Activated T-cell treated with anti-CD3 and anti-CD28 coated beads for 1 hour (primary cell): ENCODE measurements at places on chromosomes 2 and 18.

GRCh38 chr18:23668731-23669130 lies 6.0 kb upstream of the ANKRD29 start:
- DNase-seq, result no peak

DNA sequence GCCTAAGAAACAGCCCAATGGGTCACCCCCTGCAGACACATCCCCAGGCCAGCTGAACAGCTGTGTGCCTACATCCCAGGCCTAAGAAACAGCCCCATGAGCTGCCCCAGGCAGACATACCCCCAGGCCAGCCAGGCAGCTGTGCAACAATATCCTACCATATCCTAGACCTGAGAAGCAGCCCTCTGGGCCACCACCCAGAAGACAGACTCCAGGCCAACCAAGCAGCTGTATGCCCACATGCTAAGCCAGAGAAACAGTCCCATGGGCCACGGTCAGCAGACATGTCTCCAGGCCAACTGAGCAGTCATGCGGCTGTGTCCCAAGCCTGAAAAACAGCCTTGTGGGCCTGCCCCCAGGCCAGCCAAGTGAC lies 205.5 kb downstream of the ATAD2B start:
- DNase-seq, result no peak

DNA sequence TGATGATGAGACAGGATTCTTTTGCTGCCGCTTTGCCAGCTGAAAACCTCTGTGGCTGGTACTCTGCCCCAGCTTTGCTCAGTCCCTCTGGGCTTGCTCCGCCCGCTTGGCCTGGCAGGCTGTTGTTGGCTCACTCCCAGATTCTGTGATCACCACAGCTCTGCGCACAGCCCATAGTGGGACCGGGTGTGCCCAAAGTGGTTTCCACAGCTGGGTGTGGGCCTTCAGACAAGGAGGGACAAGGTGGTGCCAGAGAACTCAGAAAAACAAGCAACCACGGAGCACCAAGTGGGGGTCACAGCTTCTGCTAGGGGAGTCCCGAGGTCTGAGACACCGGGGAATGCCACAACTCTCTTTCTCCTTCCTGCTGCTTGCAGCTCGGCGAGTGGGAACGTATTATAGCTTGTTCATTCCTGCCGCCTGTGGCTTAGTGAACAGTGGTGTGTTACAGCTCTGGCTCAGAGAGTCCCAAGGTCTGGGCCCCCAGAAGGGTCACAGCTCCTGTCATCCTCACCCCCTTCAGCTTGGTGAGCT lies 9.2 kb upstream of the KYNU start:
- peak; percentile 0 for DNase-seq

GRCh38 chr18:7566567-7567473 lies at the start of gene PTPRM:
Gene PTPRM (plus strand): TSS chr18:7567316. CDS start chr18:7567819, 503 bp downstream.
- peak; percentile 2 for DNase-seq

GRCh38 chr18:55301824-55302166 lies 286.2 kb downstream of the TCF4 start:
- no peak for DNase-seq

GRCh38 chr2:186669146-186669545 lies 24.7 kb upstream of the FAM171B start:
- no peak for DNase-seq

DNA sequence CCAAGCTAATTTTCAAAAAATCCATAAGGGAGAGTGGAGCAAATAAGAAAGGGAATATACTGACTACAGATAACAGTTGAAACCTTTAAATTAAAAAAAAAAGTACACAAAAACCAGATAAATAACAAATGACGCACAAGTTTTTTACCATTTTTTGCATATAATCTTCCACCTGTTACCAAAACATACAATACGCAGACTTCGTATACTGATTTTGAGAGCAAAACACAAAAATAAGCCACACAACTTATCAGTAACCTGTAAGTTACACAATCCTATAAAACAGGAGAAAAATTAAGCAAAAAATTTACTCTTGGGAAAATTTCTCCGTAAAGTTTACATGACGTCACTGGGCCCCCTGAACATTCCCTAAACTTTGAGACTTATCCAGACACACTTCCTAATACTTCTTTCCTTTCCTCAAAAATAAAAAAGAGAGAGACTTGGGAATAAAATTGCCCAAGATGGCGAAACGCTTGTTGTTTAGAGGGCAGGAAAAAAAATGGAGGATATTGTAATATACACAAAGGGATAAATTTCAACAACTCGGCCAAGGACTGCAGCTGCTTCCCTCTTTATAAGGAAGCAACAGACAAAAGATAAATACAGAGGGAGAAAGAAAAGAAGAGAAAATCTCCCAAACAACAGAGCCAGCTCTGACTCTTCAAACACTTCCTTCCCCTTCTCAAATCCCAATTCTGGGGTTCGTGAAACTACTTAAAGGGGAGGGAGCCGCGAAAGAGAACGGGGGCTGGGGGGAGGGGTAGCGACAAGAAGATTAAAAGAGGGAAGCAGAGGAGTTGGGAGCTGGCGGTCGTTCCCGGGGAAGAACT lies 1.6 kb downstream of the BAZ2B start:
- DNase-seq, result no peak

DNA sequence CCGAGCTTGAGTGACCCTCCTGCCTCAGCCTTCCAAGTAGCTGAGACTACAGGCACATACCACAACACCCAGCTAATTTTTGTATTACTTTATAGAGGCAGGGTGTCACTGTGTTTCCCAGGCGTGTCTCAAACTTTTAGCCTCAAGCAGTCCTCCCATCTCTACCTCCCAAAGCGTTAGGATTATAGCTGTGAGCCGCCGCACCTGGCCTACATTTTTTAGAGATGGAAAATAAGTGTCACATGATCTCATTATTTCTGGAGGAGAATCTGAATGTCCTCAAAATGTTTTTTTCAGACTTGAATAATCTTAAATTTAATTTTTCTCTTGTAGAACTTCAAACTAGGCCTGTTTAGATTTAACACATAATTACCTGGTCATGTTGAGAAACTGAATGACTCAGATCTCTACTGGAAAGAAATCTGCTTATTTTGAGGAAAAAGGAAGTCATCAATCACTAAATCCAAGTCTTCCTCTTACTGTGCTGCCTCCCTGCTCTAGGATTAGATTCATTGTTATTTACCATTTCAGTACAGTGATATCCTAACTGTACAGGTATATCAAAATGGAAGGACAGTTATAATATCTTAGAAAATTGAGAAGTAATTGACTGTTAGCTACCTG lies 92.4 kb downstream of the COX7A2L start:
- DNase-seq, result no peak

DNA sequence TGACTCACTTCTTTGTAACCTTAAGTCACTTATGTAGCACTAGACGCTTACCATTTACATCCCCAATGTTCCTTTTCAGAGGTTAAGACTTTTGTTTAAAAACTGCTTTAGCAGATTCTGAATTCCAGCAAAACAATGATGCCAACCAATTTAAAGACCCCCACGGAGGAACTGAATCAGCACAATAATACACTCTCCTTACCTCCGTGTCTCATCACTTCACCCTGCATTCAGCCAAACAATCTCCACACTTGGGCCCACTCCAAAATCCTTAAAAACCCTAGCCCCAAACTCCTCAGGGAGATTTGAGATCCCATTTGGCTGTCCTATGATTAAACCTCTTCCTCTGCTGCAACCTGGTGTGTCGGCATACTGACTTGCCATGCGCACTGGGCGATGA lies 153.9 kb downstream of the B3GNT2 start:
- no peak for DNase-seq

DNA sequence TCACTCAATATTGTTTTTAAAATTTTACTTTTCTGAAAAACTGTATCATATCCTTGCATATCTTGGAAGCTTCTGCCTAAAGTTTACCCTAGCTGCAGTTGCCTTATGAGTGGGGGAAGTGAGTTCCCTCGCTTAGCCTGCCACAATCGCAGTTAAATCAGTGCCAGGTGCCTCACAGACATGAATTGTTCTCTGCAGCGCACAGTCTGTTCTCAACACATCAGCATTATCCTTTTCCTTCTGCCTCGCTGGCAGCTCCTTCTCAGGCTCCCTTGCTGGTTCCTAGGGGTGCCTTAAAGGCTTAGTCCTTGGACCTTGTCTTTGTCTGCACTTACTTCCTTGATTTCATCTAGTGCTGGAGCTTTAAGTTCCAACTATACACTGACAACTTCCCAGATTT lies 132.8 kb downstream of the TTC27 start:
- no peak for DNase-seq

- no peak for DNase-seq
Measured at GRCh38 chr2:207807516-207807915, 37.8 kb upstream of the FZD5 start.

DNA sequence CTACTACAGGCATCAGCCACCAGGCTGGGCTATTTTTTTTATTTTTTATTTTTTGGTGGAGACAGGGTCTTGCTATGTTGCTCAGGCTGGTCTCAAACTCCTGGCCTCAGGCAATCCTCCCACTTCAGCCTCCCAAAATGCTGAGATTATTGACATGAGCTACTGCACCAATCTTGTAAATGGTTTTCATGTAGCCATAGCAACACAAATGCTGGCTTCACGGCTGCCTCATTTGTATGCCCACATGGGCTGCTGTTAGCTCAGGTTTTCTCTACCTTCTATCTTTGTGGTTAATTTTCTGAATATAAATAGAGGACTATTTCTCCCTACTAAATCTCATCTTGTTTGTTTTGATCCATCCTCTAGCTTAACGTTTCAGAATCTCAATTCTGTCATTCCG lies 58.2 kb downstream of the PLEKHM3 start:
- no peak for DNase-seq

- no peak for DNase-seq
Measured at GRCh38 chr2:101063352-101064124, 61.4 kb downstream of the RPL31 start.

DNA sequence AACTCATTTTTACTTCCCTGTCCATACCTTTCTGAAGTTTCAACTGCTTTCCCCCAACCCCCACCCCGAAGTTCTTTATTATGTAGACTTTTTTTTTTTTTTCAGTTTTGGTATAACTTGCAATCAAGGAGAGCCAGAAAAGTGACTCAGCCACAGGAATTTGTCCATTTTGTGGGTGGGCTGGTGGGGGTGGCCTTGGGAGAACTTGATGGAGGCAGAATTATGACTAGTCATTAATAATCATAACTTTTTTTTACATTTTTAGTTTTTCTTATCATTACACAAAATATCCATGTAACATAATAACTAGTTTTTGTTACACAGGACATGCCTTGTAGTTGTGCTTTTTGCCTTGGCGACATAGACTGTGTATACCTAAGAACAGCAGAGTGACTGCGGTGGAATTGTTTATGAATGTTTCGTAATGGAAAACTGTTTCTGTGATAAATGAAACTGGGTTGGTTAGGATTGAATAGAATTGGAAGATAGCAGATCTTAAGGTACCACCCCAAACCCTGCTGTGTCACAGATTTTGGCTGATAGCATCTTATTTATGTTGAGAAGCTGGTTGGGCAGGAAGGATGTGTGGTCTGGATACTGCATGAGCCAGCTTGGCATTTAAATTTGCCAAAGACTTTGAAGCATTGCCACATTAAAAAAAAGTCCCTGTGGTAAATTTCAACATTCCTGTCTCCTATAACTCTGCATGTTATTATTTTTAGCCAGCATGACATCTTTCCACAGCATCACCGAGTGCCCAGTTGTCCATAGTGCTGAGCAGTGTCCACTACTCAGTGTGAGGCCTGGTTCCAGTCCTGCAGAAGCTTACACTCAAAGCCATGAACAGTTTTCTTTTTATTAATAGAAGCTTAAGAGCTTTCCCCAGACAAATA lies 30.7 kb downstream of the LYPD6B start:
- no peak for DNase-seq

DNA sequence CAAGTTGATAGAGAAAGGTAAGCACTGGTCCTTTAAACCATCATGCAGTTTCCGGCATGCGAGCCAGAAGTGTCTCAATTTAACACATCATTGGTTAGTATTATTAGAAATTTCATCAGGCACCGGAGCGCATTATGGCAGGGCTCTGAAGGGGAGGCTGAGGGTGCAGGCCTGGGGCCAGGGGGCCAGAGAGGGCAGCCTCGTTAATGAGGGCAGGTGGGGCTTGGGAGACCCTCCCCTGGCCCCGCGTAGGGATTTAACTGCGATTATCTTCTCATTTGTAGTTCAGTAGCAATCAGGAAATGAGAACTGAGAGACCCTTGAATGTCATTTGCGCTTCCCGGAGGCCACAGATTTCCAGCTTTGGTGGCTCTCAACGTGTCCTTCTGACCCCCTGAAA lies 246.4 kb downstream of the KLHL29 start:
- no peak for DNase-seq

- no peak for DNase-seq
Measured at GRCh38 chr2:70089220-70089982, 2.1 kb downstream of the PCBP1 start.

DNA sequence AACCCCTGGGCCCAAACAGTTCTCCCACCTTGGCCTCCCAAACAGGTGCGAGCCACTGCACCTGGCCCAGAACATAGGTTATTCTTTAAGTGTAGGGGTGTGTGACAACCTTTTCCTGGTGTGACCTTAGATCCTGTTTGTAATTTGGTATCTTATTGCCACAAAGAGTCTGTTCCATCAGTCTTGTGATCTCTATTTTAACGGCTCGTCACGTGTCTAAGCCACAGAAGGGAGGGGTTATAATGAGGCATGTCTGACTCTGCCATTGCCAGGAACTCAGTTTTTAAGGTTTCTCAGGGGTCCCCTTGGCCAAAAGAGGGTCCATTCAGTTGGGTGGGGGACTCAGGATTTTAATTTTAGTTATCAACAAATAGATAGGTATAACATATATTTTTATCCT lies 4.4 kb upstream of the ALS2 start:
- no peak for DNase-seq

DNA sequence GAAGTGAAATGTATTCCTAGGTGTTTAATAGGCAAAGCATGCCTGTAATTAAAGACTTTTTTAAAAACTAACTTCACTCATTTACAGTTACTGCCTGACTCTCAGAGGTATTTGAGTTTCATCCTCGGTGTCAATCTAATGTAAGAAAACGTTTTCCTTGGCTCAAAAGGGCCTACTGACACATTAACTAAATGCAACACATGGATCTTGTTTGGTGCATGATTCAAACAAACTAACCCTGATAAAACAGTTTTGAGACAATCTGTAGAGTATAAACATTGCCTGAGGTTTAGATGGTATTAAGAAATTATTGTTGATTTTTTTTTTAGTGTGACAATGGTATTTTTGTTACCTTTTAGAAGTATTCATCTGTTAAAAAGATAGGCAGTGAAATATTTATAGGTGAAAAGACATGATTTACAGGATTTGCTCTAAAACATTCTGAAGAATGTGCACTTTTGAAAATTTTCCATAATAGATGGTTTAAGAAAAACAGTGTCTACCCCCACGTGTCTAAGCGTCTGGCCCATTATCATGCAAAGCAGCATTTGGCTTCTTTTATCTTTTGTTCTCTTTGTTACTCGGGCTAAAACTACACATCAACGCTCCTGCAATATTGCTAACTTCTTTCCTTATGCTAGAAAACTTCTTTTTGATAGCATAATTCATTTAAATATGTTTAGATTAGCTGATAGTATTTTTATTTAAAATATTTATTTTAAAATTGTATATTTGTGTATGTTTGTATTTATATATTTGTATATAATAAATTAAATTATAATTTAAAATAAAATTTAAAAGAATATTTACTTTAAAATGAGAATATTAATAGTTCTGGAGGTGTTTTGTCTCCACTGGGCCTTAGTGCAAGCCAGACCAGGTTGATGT lies 160.2 kb upstream of the NDUFV2 start:
- no peak for DNase-seq

- no peak for DNase-seq
Measured at GRCh38 chr2:102250278-102250821, 61.0 kb upstream of the IL1RL1 start.

GRCh38 chr2:203585516-203585915 lies 50.4 kb upstream of the RAPH1 start:
- no peak for DNase-seq
